ENCODE measurements at places on chromosomes 7 and 10.

DNA sequence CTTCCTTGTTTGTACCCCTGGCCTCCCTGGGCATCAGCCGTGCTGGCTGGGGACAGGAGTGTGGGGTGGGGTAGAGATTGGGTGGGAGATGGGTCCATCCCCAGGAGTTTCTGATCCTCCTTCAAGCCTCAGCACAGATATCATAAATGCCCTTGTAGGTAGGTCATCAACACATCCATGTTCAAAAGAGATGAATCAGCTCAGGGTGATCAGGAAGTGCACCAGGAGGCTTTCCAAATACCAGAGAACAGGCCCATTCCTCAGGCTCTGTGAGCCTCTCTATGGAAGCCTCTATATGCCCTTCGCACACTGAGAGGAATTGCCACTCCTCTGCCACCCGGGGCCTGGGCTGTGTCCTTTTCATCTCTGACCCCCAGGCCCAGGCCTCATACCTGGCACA, 31.9 kb upstream of the ADCYAP1R1 start:
- DNase-seq, result no peak

GRCh38 chr10:60722623-60723022, 55.7 kb upstream of the CDK1 start:
- DNase-seq, result no peak

DNA sequence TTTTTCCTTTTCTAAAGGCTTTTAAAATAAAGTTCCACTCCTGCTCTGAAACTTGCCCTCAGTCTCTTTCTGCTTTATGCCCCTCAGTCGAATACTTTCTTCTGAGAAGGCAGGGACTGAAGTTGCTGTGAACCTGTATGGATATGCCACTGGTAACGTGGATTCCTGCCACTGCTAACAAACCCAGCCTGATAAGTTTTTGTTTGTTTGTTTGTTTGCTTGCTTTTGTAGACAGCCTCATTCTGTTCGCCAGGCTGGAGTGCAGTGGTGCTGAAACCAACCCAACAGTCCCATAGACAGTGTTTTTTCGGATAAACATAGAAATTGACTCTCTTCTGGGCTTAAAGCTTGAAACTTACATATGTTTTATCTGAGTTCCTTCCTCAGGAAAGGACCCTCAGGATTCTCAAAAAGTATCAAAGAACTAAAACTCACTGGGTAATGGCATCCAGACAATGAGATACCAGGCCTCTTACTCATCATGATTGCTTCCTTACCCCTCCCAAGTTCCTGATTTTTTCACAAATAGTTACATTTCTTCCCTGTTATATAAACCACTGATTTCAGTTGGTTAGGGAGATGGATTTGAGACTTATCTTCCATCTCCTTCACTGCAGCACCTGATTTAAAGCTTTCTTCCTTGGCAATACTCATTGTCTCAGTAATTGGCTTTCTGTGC, 273.6 kb downstream of the SDHAF3 start:
- no peak for DNase-seq

DNA sequence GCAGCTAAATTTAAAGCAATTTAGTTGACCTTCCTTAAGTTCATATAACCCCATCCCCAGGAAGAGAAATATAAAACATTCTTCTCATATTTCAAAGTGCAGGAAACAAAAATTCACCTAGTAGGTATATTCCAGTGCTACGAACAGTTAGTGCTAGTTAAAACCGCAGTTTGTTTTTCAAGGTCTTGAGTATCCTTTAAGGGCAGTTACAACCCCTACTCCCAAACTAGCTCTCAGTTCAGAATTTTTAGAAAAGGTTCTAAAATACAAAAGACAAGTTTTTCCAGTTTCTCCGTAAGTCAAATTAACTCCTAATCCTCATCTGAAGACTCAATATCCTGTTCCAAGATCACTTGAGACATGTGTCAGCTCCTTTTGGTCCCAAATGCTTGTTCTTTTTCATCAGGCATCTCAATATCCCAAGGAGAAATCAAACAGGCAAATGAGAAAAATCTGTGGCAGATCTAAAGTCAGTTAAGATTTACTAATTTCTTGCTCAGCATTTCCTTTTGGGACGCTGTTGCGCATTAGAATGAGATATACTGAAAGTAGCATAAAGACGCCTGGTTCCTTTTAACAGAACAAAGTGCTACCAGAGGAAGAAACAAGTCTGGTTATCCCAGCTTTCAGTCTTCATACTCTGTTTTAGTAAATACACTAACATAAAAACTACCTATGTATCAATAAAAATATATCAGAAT, 51.8 kb downstream of the ARHGAP12 start:
- DNase-seq, result no peak

- no peak for DNase-seq
Observed at GRCh38 chr7:95609277-95609971, 13.1 kb upstream of the PDK4 start.

Measured in NCI-H187 (cell line).